ENCODE measurements at places on chromosomes 2 and 18. TPM values are rescaled to one million over a fixed set of nuclear protein-coding genes. Genes with fewer than 3 reads are reported as not detected.

CCDC121 gene
- total RNA-seq = 2.3 TPM

DNA sequence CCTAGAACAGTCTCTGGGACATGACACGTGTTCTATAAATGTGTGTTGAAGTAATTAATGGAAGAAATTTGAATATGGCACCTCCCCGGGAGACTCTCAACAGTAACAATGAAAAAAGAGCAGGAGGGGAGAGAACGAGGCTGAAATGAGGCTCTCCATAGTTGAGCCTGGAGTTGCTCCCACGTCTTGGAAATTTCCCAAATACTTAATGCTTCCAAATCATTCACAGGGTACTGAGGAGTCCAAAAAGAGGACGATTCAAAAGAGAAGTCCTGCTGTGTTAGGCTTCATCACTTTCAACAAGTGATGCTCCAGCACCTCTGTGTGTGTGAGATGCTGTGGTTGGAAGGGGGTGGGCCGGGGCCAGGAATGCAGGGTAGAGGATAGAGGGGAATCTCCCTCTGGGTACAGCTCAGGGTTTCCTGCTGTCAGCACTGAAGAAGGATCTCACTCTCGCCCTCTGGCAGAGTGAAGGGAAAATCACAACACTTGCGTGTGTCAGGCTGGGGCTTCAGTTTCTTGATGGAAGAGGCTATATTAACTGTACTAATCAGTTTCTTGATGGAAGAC, 18.1 kb upstream of the ZNF407 start:
- peak; percentile 63 for DNase-seq

DNA sequence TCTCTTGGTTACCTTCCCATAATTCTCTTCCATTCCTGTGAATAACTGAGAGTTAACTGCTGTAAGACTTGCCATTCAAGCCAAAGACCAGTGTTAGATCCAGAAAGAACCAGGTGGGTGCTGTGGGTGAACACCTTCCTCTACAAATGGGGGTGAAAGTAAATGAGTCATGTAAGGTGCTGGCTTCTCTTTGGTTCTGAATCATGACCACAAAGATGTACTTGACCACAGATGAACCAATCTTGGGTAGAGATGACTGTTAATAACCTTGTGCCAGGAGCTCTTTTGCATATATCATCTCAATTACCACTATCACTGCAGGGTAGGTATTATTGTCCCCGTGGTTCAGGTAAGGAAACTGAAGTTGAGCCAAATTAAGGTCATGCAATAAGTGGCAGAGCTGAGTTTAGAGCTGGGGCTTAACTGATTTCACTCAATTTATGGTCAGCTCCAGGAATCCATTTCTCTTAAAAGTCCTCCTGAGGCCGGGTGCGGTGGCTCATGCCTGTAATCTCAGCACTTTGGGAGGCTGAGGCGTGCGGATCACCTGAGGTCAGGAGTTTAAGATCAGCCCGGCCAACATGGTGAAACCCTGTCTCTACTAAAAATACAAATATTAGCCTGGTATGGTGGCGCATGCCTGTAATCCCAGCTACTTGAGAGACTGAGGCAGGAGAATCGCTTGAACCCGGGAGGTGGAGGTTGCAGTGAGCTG, 244.9 kb upstream of the CXCR4 start:
- no peak for DNase-seq

DNA sequence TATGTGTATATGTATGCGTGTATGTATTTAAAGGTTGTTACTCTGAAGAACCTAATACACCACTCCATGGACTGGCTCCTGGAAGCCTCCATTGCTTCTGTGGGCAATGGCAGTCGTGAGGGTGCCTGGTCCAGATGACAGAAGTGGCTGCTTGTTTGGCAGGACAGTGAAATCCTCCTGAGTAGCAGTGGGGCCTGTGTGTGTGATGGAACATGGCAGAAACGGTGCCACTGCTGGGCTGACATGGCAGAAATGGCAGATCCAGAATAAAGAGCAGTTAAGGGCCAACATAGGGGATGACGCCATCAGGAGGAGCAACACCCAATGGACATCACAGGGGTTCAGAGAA, 6.1 kb upstream of the CPLX4 start:
- DNase-seq = no peak

- DNase-seq = no peak
Observed at GRCh38 chr2:85548608-85548900, 9.6 kb downstream of the MAT2A start.

DNA sequence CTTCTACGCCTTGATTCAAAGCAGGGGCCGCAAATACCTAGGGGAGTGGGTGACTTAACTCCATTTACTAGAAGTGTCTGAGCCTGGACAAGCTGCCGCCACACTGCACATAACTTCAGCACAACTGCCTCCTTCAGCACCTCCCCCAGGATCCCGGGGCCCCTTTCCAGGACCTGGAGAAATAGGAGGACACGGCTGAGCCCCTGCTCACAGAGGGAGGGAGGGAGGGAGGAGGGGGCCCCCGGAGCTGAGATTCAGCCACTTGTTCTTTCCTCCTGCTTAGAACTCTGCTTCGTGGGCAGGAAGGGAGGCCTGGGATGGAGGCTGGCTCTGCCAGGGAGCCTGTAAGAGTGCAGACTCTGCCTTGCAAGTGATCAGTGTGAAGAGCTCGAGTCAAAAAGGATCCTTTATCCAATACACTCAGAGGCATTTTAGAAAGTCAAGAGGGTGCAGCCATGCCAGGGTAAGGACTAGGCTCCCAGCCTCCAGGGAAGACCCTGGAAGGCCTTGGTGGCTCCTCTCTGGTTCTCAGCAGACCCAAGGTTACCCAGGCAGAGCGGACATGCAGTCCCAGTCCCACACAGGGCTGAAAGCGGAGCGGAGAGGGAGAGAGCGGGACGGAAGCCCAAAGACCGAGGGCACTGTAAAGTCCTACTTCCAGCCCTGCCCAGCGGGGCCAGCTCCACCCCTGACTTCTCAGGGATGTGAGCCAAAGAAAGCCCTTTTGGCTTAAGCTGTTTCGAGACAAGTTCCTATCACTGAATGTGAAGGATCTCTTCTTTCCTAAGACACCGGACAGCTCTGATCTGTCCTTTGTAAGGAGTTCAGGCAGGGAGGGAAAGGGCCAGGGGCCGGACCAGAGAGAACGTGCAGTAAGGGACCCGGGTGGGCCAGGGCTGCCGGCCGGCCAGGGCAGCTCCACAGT, 8.6 kb upstream of the ARMC9 start:
- peak; percentile 47 for DNase-seq
